ENCODE measurements at places on chromosomes 11 and 22.

DNA sequence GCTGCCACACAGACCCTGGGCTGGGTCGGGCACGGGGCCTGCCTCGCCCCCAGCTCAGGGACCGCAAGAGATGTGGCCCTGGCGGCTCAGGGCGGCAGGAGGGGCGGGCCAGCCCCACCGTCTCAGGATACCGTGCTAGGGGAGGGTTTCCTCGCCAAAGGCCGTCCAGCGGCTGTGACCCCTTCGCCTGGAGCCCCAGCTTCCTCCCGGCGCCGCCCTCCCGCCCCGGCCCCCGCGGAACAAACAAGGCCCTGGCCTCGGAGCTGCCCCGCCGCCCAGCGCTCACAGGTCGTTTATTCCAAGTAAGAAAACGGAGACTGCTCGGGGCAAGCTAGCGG is 543 bp upstream of the AP2A2 start:
- no peak for DNase-seq

DNA sequence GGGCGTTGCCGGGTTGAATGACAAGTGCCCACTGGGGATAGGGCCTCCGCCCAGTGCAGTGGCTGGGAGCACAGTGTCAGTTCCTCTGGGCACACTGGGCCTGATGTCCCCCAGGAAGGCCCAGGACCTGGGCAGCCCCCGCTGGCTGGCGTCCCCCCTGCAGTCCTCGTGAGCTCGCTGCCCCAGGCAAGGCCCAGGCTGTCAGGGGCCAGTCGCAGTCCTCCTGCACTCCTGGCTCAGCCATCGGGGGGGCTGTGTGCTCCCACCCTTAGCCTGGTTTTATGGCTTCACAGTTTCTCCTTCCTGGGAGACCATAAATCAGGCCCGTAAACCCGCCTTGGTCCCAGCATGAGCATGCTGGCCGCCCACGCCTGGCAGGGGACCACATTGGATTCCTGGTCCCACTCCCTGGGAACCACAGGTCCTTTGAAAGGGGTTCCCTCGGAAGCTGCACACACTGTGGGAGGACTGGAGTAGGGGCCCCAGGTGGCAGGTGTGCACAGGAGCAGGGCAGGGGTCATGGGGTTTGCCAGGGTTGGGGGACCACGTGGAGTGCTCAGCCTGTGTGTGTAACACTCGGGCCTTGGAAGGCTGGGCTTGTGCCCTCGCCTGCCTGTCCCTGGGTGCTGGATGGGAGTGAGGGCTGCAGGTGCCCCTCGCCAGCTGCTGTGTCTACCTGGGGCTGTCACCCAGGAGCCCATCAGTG is 113.6 kb downstream of the KCNQ1OT1 start:
- no peak for DNase-seq

- no peak for DNase-seq
These were observed 19.3 kb upstream of the GLYATL1 start for GRCh38 chr11:58919980-58920379.

- DNase-seq: no peak
These were observed 727.4 kb downstream of the DLG2 start for GRCh38 chr11:84899740-84900139.

GRCh38 chr11:102920118-102920684 is 35.3 kb downstream of the MMP13 start:
- DNase-seq: peak; percentile 17

- peak; percentile 4 for DNase-seq
These were observed 48.8 kb downstream of the OSBP2 start for GRCh38 chr22:30743257-30744020.

GRCh38 chr22:27467711-27468110 is 333.8 kb downstream of the MN1 start:
- no peak for DNase-seq

GRCh38 chr22:32202539-32203180 is 2.2 kb downstream of the RFPL2 start:
- peak; percentile 42 for DNase-seq

GRCh38 chr11:13110145-13110544 is 101.0 kb downstream of the RASSF10 start:
- DNase-seq: no peak

DNA sequence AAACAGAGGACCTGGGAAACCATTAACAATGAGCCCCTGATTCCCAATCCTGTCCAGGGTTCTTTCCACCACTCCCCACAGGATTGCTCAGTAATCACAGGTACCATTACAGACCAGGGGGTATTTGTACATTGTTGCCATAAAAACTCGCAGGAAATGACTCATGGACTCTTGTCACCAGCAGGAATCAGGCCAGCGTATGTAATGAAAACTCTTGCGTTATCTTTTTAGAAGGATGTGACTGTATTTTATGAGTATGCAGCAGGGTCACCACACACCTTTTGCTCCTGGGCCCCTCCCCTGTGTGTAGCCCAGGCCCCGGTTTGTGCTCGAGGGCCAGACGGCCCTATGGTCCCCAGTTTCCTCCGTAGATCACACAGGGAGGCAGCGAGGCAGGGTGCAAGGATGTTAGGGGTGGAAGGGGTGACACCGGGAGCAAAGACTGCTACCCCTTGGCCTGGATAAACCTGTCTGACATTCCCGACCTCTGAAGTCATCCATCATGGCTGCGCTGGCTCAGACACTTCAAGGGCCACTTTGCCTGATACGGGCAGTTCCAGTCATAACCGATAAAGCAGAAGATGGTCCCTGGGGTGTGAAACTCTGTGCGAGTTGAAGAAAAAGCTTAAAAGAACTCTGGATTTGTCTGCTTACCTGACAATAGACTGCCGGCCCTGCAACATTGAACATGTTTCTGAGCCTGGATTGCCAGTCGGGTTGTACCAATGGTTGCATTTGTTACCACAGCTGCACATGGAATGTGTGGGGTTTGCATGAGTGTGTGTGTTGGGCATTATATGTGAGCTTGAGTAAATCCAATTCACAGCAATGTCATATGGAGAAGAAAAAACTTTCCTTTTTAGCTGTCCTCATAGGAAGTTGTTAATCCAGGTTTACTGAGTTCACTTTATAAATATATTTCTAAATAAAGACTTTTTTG is 56.9 kb downstream of the MICAL2 start:
- DNase-seq: no peak

DNA sequence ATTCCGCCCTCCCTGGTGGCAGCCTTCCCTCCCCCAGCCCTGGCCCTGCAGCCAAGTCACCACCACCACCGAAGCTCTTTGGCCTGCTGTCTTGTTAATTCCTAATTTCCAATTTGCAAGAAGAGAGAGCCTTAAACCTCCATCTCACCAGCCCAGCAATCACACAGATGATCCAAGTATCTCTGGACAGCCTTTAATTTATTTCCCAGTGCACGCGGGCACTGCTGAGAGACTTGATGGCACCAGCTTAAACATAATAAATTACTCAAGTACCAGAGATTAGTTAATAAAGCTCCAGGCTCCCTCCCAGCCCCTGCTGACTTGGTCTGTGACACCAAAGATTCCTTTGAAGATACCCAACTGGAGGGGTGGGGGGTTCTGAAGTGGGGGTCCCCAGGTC is 494.7 kb downstream of the BUD13 start:
- DNase-seq: no peak

- no peak for DNase-seq
These were observed 33.8 kb downstream of the PDGFD start for GRCh38 chr11:104130161-104130560.

GRCh38 chr22:50011447-50012210 is 936 bp downstream of the IL17REL start:
- no peak for DNase-seq

GRCh38 chr11:121887976-121888557 is 227.9 kb downstream of the BLID start:
- no peak for DNase-seq

DNA sequence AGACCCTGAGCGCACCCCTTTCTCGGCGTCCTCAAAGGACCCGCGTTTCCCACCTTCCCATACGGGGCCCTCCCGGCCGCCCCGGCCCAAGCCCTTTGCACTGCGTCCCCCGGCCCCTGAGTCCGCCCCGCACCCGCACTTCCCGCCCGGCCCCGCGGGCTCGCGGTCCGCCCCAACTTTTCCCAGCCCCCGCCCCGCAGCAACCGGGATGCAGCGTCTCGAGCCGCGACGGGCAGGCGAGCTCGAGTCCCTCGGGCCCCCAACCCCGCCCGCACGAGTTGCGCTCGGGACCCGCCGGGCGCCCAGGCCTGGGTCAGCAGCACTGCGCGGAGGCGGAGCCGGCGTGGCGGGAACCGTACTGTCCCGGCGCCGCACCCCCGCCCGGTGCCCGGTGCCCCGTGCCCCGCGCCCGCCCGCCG is 371 bp downstream of the SMCO4 start:
- DNase-seq: no peak

- DNase-seq: no peak
These were observed 70.7 kb upstream of the PAX6 start for GRCh38 chr11:31881825-31882224.
